ENCODE measurements at places on chromosomes 13 and 19. TPM values are rescaled to one million over a fixed set of nuclear protein-coding genes. Genes with fewer than 3 reads are reported as not detected.

Gene OR7A5
- total RNA-seq = not detected

DNA sequence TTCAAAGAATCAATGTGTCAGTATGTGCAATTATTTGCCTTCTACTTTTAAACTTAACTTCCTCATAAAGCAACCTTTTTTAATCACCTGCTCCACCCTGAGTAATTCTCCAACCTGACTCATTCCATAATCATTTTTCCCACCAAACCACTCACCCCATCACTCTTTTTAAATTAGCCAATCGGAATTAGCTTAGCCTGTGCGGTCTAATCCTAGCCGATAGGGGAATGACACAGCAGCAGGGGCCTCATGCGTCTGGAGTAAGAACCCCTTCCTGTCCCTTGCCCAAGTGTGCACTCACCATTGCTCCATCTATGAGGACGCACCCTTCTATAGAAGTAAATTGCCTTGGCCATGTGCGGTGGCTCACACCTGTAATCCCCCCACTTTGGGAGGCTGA, 27.4 kb upstream of the ZNF83 start:
- DNase-seq = peak; percentile 78

DNA sequence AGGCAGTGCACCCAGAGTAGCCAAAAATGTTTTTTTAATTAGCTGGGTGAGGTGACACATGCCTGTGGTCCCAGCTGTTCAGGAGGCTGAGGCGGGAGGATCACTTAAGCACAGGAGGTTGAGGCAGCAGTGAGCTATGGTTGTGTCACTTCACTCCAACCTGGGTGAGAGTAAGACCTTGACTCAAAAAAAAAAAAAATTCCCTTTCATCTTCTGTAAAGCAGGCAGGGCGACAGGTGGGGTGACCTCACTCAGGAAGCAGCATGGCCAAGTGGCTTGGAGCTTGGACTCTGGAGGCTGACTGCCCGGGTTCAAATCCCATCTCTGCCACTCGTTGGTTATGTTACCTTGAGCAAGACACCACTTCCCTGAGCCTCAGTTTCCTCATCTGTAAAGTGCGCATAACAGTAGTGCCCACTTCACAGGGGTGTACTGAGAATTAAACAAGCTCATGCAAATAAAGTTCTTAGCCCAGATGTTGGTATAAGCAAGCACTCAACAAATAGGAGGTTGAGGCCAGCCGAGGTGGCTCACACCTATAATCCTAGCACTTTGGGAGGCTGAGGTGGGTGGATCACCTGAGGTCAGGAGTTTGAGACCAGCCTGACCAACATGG, 48.3 kb downstream of the MAP4K1 start:
- no peak for DNase-seq

DNA sequence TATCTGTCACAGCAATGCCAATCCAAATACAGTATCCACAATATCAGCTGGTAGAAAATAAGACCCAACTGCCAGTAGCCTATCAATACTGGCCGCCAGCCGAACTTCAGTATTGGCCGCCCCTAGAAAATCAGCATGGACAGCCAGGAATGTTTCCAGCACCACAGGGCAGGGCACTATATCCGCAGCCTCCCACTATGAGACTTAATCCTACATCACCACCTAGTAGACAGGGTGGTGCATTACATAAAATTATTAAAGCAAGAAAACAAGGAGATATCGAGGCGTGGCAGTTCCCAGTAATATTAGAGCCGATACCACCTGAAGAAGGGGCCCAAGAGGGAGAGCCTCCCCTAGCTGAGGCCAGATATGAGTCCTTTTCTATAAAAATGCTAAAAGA, 111.3 kb downstream of the ZNF486 start:
- DNase-seq = no peak

- no peak for DNase-seq
Observed at GRCh38 chr19:13119627-13120026, 1.6 kb downstream of the NACC1 start.

DNA sequence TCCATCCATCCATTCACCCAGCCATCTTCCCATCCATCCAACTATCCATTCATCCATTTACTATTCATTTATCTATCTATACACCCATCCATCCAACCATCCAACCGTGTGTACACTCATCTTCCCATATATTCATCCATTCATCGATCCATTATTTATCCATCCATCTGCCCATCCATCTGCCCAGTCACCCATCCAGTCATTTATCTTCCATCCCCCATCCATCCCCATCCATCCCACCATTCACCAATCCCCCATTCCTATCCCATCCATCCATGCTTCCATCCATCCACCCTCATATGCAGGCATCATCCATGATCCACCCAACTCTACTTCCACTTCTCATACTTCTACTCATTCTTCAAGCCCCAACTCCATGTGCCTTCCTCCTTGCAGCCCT, 14.0 kb upstream of the HOMER3 start:
- DNase-seq = no peak

DNA sequence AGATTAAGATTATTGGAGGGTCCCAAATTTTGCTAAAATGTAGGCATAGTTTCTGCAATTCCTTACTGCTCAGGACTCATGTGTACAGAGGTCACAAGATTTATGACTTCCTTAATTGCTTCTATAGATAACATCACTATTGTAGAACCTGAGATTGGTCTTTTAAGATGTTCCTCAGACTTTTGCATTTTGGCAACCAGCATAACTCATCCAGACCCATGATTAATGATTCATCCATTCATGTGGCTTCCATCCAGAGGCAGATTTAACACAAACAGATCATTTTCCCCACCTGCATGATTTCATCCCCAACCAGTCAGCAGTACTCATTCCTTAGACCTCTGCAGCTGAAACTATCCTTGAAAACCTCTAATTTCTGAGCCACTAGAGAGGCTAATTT, 34.5 kb upstream of the CEACAM8 start:
- DNase-seq = no peak

DNA sequence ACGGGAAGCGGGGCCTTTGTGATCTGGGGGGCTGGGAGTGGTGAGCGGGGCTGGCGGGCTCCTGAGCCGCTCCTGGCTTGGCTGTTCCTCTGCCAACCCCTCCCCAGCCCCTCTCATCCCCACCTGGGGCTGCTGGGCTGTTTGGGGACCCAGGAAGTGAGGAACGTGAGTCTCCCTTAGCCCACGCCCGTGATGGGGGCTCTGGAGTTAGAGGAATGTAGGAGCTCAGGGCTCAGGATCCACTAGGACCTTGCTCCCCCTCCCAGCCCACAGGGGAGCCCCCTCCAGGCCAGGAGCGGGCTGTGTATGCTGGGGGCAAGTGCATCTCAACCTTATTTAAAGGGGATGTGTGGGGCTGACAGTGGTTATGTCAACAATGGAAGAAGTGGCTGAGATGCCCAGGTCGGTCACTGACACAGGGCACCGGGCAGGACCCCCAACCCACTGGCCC, 134.1 kb downstream of the URI1 start:
- no peak for DNase-seq

Gene SLITRK1
- not detected for total RNA-seq

- DNase-seq = no peak
Observed at GRCh38 chr13:95229855-95230254, 71.4 kb downstream of the ABCC4 start.

GRCh38 chr13:101811284-101811839, 358.9 kb downstream of the ITGBL1 start:
- peak; percentile 82 for DNase-seq

- no peak for DNase-seq
Observed at GRCh38 chr13:33763021-33763420, 54.9 kb upstream of the RFC3 start.

Gene ZNF497
- total RNA-seq = 0.67 TPM

DNA sequence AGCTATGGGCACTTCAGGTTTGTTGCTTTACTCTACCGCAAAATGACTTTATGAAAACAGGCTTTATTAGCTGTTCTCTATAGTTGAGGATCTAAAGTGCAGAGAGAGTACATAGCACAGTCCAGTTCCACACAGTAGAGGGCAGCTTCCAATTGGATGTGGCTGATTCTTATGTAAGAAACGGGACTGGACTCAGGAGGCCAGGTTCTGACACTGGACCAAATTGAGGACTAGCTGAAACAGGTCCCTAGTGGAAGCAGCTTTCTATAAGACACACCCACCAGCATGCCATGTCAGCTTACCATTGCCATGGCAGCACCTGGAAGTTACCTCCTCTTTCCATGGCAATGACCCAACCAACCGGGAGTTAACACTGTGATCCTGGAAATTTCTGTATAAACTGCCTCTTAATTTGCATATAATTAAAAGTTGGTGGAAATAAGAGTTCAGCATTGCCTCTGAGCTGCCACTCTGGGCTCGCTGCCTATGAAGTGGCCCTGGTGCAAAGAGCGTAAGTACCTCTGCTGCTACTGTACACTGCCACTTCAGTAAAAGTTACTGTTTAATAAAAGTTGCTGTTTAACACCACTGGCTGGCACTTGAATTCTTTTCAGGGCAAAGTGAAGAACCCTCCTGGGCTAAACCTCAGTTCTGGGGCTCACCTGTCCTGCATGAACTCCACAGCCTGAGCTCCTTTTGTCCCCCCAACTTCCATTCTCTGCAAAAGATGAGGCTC, 211.9 kb upstream of the SLC10A2 start:
- no peak for DNase-seq

Gene SIGLEC5
- not detected for total RNA-seq

Gene ATP5F1D
- 55.4 TPM for total RNA-seq

Gene ADGRE2
- not detected for total RNA-seq

- DNase-seq = peak; percentile 32
Observed at GRCh38 chr13:30551189-30551588, 66.5 kb upstream of the USPL1 start.
